Naive thymus-derived CD8-positive, alpha-beta T cell (primary cell): ENCODE measurements at places on chromosomes 5 and 9. TPM values are rescaled to one million over a fixed set of nuclear protein-coding genes. Genes with fewer than 3 reads are reported as not detected.

The PROB1 gene
- 0.88 TPM for total RNA-seq

The ANKRD34B gene
- total RNA-seq: not detected

The C9 gene
- not detected for total RNA-seq

The ORM2 gene
- not detected for total RNA-seq

The STPG3 gene
- total RNA-seq: not detected

The AQP7 gene
- total RNA-seq: not detected

The PCDHB10 gene
- total RNA-seq: not detected

The LOX gene
- not detected for total RNA-seq

The GKAP1 gene
- 17.5 TPM for total RNA-seq

The BTNL3 gene
- total RNA-seq: not detected

The QRFP gene
- not detected for total RNA-seq

The DBN1 gene
- 62.9 TPM for total RNA-seq

The LRRC70 gene
- 1.1 TPM for total RNA-seq

The MAMDC2 gene
- not detected for total RNA-seq

The FIBCD1 gene
- total RNA-seq: not detected

The CERT1 gene
- total RNA-seq: 44.0 TPM

The PDZD2 gene
- total RNA-seq: 1.4 TPM

The CNTFR gene
- total RNA-seq: not detected

The TNFSF15 gene
- not detected for total RNA-seq

The SH3RF2 gene
- total RNA-seq: not detected

The IER5L gene
- total RNA-seq: 7.5 TPM

The FAM153A gene
- total RNA-seq: 117 TPM

The NR2F1 gene
- not detected for total RNA-seq

The TXNDC8 gene
- total RNA-seq: not detected

The NOXA1 gene
- 4.5 TPM for total RNA-seq

The DMRT3 gene
- total RNA-seq: not detected

The PTGS1 gene
- total RNA-seq: 1.0 TPM

The PTPN3 gene
- total RNA-seq: not detected

The ZBED3 gene
- total RNA-seq: 10.5 TPM

The FPGS gene
- 155 TPM for total RNA-seq
